CD4-positive, alpha-beta T cell treated with Interleukin-17A for 4 hours (primary cell): ENCODE measurements at places on chromosomes 12 and 14.

- no peak for DNase-seq
These were observed 379.0 kb downstream of the LRIG3 start for GRCh38 chr12:58541300-58541690.

GRCh38 chr14:35949920-35950513 lies 123.9 kb downstream of the BRMS1L start:
- no peak for DNase-seq

DNA sequence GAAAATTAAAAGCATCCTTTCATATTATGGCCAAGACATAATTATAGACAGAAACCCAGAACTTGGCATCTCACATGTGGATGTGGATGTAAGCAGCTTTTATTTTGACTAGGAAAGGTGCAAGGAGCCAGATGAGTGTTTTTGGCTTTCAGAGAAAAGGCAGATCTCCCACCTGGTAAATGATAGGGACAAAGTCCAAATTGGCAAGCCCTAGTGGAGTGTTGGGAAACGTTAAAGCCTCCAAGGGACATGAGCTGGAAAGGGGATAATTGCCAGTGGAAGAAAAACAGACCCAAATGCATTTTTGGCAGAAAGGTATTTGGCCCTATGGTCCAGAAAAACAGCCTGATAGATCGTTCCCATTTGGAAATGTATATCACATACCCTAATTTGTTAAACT lies 60.1 kb downstream of the KLHL28 start:
- DNase-seq = no peak

- peak; percentile 19 for DNase-seq
These were observed 222.5 kb upstream of the GRIP1 start for GRCh38 chr12:66901138-66901932.

GRCh38 chr12:109580272-109580671 lies 6.7 kb downstream of the MVK start:
- DNase-seq = no peak

- DNase-seq = no peak
These were observed 47.6 kb upstream of the RBM19 start for GRCh38 chr12:114013575-114014345.

DNA sequence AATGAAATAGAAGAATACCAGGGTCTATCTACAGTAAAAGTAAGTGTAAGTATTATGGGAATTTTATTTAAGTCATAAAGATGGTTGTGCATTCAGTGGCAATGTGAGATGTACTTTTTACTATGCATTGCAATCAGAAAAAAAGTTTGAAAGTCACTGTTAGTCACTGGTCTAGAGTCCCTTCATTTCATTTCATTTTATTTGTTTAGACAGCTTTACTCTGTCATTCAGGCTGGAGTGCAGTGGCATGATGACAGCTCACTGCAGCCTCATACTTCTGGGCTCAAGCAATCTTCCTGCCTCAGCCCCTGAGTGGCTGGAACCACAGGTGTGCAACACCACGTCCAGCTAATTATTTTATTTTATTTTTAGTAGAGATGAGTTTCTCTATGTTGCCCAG lies 42.6 kb downstream of the TGFB3 start:
- DNase-seq = no peak

DNA sequence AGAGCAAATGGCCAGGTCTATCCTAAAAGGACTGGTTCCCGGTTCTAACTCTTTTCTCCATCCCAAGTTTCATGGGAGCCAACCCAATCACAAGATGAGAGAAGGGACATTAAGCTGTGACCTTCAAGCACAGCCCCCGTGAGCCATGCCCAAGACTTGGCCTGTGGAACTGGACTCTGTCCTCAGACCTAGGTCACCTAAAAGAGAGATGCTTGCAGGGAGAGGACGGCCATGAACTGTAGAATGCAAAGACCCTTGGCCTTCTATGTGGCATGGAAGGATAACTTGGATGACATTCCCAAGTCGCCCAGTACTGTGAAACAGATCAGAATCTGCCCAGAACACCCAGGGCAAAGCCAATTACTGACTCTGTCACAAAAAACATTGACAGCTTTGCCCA lies 263.5 kb downstream of the DPF3 start:
- no peak for DNase-seq

DNA sequence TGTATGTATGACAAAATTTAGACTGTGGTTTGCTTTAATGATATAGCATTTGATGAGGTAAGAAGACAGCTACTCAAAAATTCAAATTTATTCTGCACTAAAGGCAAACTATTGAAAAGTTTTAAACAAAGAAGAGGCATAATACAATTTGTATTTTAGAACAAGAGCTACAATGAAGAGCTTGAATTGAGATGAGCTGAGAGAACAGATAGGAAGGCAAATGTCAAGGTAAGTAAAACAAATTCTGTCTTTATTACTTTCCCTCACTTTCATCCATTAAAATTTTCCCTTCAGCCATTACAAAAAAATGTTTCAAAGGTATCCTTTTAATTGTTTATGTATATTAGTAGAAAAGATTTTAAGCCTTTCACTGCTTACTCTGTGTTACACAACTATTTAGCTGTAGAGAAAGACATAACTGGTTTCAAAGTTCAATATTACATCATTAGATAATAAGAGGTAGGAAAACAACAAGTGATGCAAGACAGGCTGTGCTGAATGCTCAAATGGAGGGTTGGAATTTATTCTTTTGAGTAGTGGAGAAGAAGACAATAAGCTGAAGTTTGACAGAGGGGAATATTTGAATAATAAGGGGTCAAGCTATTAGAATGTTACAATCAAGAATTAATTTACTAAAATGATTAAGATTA lies 1334.1 kb downstream of the FSCB start:
- DNase-seq = no peak

DNA sequence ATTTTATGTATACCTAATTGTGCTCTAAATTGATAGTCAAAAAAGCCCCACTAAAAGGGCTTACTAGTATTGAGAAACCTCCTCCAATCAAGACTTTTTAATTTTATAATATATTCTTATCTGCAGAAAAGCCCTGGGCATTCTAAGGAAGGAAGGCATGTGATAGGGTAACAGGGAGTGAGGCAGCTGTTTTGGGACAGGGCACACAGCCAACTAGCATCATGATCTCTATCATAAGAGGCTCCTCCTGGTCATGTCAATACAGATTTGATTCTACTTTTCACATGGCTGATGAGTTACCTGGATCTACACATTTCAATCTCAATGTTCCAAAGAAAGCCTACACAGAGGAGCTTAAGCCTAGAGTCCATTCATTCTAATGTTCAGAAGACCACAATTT lies 9.1 kb downstream of the ADAM20 start:
- no peak for DNase-seq

- no peak for DNase-seq
These were observed 172.9 kb upstream of the AVPR1A start for GRCh38 chr12:63323942-63324341.

DNA sequence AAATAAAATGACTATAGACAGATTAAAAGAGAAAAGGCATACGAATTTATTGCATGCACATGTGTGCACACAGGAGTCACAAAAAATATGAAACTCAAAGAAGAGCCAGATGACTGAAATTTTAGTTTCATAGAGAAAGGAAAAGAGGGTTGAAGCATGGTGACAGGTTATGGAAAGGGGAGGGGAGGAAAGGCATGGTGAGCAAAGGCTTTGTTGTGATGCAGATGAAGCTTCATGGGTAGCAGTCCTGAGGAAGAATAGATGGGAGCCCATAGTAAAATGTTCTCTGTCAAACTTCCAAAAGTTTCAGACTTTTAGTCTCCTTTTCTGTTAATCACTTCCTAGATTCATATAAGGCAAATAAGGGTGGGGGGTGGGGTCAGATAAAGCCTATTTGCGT lies 612.7 kb upstream of the ATP2B1 start:
- DNase-seq = no peak

- no peak for DNase-seq
These were observed 273.4 kb upstream of the SLC16A7 start for GRCh38 chr12:59322473-59322872.

- DNase-seq = no peak
These were observed 11.2 kb downstream of the COX14 start for GRCh38 chr12:50123203-50123602.

DNA sequence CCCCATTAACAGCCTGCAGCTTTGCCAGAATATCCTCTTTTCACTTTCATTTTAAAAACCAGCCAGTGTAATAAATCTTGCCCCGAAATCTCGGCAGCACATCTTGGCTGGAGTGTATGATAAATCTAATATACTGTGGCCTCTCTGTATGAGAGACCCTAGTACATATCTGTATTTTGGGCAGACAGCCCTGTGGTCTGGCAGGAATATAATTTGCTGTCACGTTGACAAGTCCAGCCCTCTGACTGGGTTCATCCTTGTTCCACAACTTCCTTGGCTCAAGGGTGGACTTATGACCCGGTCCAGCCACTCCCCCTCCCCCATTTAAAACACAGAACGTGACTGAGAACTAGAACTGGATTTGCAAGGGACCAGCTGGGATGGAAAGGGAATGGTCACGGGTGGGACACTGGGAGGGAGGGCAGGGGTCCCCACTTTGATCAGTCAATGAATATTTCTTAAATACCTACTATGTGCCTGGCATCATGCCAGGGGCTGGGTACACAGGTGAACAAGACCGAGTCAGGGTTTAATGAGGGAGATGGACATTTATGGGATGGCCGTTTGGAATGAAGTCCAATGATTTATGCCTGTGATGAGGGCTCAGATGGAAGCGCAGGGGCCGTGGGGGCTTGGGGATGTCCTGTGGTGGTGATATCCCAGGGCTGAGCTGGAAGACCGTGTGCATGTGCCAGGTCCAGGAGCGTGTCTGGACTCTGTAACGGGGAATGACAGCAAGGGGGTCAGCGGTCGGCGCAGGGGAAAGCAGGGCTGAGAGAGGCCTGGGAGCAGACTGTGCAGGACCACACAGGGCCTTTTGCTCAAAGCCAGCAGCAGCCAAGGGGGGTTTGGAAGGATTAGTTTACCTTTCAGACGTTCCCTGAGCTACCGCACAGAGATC lies 190.5 kb downstream of the PHETA1 start:
- DNase-seq = no peak

DNA sequence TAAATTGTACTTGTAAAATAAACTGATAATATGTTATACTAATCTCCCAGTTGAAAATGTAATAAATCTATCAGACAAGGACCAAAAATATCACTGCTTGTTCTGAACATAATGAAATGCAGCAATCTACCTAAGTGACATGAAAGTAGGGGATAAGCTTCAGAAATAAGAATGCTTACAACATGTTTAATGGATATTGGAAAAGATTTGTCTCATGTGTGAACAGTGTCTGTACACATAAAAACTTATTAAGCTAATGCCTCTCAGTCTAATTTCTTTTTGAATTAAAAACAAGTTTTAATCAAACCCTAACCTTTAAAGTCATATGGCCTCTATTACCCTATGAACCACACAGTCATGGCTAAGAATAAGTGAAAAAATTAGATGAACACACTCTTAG lies 465.3 kb downstream of the MDGA2 start:
- DNase-seq = no peak

DNA sequence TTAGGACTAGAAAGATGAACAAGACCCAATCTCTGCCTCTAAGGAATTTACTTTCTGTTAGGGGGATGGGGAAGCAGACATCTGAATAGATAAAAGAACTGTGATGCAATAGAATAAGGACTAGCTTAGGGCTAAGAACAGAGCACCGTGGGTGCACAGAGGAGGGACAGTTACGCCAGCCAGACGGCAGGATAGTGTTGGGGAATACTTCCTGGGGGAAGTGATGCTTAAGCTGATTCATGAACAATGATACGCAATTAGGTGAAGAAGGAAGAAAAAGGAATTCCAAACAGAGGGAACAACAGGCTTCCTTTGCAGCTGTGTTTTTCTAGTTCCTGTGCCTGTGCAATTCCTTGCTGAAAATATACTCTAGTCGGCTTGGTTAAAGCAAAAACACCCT lies 501.1 kb downstream of the APAF1 start:
- no peak for DNase-seq

DNA sequence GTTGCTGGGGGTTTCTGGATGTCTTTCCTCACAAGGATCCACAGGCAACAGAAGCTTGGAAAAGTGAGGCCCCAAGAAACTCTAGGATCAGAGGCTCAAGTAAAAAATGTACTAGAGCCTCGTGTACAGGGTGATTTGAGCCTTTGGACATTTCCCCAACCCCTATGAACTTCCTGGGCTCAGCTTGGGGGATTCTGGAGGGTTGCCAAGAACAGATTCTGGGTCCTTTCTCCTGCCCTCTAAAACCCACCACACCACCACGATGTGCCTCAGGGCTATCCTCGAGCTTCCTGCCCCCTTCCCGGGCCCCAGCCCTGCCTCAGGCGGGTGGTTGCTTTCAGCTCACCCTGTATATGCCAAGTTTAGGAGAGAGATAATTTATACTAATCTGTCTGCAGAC lies 583 bp downstream of the FAM186B start:
- no peak for DNase-seq

DNA sequence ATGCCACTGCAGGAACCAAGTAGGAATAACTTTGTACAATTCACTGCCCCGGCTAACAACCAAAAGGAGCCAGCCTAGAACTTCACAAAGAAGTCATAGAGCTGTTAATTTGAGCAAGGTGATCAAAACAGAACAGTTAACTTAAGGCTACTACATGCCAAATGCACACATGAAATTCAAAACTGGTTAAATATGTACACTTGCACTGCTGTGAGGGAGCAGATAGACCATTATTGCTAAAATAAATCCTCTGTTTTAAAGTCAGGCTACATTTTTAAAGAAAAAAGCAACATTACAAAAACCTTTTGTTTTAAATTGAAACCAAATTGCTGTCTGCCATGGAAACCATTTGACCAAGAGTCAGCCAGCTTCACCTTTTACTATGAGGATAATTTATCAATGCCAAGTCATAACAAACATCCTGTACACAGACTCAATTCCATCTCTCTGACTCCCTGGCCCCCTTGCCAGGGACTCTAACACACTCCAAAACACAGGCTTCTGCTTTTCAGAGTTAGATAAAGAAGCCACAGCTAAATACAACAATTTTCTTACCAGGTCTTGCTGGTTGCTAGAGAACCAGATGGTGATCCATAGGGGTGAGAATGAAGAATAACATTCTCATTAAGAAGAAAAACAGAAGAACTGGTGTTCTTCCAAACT lies 84.0 kb downstream of the LRP6 start:
- no peak for DNase-seq

DNA sequence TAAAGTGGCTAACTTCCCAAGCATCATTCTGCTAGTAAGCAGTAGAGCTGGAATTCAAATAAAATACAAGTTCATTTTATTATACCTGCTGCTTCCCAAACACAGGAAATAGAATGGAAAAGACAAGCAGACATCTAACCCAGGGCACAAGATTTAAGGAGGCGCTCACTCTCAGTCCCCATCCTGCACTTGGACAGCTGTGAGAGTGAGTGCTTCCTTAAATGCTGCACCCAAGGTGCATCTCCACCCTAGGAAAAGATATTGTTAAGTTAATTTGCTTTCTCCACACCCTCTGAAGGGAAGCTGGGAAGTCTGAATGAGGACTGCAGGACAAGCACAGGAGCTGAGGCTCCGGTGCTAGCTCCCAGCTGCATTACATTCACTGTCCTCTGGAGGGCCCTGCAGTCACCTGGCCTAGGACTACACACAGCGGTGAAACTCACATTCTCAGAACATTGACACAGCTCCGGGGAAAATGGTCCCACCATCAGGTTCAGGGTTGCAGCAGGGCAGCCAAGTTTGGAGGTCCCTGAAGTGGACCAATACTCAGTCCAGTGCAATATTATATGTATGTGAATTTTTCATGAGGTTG lies 14.2 kb downstream of the HEBP1 start:
- DNase-seq = no peak
